NCI-H226 (cell line): ENCODE measurements at places on chromosomes 13 and 19.

DNA sequence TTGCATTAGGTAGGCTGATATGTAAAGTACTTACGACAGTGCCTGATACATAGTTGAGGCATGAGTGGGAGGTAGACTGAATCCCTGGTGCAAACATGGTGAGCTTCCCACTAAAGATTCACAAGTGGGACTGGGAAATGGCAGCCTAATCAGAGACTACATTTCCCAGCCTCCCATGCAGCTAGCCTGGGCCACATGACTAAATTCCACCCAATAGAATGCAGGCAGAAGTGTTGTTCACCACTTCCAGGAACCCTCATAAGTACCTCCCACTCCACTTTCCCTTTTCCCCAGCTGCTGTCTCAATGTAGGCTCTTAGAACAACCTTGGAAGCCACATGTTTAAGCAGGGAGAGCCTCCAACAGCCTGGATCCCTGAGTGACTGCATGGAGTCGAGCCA is 104.9 kb downstream of the CACNA1A start:
- peak; percentile 26 for DNase-seq

DNA sequence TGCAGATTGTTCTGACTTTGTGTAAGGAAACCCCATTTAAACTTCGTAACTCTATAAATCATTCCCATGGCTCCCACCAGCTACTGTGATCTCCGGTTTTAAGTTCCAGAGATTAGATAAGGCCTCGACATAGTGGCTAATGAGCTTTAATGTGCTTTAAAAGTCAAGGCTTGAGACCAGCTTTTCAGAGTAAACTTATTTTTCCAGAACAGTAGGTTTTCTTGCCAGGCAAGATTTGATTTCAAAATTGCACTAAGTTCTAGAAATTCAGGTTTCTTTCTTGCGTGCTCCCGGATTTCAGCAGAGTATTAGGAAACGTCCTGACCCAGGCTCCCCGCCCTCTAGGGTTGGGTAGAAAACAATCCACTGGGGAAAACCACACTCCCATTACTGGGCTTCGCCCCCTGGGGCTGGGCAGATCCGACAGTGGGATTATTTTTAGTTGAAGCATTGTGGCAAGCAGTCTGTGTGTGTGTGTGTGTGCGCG is 43.3 kb downstream of the CRYL1 start:
- DNase-seq = no peak

DNA sequence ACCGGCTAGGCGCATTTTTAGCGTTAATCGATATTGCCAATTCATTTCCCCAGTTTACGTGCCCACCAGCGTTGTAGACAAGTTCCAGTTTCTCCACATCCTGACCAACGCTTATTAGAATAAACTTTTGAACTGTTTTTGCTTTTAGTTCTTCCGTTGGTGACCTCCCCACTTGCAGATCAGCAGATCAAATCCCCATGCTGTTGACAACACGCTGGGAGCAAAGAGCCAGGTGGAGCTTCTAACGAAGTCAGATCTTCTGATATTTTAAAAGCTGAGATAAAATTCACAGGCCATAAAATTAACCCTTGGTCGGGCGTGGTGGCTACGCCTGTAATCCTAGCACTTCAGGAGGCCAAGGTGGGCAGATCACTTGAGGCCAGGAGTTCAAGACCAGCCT is 21.2 kb downstream of the RCN3 start:
- no peak for DNase-seq

- no peak for DNase-seq
Measured at GRCh38 chr13:99363949-99364348, 56.8 kb upstream of the GPR183 start.

DNA sequence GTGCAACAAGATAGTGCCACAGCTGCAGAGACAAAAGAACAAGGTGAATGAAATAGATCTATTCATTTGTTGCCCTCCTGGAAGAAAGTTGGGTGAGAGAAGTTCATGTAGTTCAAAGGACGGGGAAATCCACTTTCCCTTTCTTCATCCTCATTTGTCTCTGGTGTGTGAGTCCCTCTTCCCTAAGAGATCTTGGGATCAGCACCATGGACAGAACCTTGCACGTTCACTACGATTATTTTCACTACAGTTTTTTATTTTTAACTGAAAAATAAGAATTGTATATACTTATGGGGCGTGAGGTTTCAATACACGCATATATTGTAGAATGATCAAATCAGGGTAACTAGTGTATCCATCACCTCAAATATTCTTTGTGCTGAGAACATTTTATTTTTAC is 29.2 kb downstream of the NLRP5 start:
- no peak for DNase-seq

DNA sequence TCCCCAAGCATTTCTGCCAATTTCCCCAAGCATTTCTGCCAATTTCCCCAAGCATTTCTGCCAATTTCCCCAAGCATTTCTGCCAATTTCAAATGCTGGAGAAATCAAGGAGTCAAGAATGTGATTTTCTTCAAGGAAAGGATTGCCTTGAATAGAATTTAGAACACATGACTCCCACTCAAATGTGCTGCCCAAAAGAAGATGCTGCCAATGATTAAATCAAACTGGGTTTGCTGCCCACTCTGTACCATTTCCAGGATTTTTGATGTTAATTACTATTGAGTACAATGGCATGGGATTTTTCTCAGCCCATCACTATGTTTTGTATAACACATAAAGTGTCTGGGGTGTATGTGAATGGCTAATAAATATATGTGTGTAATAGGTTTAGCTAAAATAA is 21.9 kb upstream of the ENOX1 start:
- DNase-seq = no peak
